ENCODE measurements at places on chromosomes 4 and X.

GRCh38 chrX:66015152-66015831 is 24.6 kb downstream of the VSIG4 start:
- no peak for DNase-seq

DNA sequence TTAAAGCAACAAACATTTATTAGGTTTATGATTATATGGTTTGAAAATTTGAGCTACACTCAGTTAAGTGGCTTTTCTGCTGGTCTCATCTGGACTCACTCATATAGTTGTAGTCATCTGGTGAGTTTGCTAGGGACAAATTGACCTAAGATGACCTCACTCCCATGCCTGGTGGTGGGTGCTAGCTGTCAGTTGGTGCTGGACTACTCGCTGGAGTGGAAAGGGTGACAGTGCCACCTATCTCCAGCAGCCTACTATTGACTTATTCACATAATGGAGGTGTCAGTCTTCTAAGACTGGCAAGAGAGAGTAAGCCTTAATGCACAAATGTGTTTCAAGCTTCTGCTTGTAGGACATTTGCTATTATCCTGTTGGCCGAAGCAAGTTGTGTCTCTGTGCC is 88.2 kb downstream of the TASL start:
- DNase-seq: no peak

GRCh38 chr4:47519239-47519883 is 34.3 kb downstream of the ATP10D start:
- no peak for DNase-seq

- no peak for DNase-seq
Measured at GRCh38 chrX:68978255-68978654, 149.4 kb downstream of the EFNB1 start.

GRCh38 chr4:55547466-55547770 is 709 bp upstream of the CLOCK start:
- no peak for DNase-seq

- no peak for DNase-seq
Measured at GRCh38 chr4:174320494-174321199, 36.9 kb downstream of the CEP44 start.

DNA sequence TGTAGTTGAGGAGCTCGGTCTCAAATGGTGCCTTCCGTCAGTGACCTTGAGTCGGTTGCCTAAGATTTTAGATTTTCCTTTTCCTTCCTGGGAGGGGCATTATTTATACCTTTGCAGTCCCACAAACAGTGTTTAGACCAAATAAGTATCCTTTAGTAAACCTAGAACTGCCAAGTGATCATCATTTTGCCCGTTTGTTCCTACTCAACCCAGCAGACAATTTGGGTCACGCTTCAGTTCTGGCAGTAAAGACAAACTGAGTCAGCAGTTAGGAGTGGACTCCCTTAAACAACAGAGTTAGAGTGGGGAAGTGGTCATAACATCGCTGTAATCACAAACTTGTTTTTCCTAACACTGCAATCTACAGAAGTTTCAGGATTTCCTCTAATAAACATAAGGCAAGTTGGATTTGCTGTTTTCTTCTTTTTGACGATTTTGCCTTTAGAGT is 777 bp upstream of the WDFY3 start:
- DNase-seq: no peak

GRCh38 chr4:149754526-149754925 is 61.1 kb downstream of the IQCM start:
- DNase-seq: no peak

DNA sequence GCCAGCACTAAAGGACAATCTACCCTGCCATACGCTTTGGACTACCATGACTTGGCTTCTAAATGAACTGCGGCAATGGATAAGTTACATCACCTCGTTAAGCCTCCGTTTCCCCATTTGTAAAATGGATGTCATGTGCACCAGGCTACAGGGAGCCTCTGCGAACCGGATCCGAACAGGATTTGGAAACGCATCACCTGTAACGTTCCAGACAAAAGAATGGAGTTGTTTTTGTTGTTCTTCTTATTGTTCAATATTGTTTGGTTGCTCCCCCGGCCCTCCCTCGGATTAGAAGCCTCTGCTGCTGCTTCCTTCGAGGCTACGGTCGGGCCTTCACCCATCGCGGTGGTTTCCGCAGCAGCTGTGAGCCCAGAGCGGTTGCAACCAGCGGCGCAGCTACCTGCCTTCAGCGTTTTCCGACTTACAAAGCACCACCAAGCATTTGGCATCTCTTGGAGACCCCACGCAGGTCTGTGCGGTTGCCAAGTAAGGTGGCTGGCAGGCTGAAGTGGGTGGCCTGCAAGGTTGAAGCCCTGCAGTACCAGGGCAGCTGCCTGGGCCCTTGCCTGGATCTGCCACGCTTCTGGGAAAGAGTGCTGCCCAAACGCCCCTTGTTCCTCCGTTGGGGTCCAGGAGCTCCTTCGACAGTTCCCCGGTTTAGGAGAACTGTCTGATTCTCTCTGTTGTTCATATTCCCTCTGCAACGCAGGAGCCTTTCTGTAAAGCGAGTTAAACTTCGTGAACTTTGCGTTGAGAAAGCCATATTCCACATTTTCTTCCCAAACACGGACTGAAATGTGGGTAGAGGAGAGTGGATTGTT is 7.1 kb downstream of the NKX3-2 start:
- no peak for DNase-seq

- DNase-seq: no peak
Measured at GRCh38 chr4:42398171-42398870, 1.0 kb downstream of the SHISA3 start.

GRCh38 chr4:185853841-185854240 is 41.8 kb upstream of the SORBS2 start:
- no peak for DNase-seq

DNA sequence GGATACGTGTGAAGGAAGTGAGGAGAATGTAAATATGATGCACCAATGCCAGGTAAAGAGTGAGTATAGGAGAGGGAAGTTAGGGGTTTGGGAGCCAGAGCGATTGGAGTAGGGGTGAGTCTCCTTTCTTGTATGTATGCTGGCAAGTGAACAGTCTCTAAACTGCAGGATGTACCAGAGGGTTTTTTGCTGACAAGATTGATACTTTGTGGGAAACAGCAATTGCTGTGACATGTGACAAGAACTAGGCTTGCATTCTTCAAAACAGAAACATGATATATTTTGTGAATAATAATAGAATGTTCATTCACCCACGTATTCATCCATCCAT is 706 bp downstream of the CHIC1 start:
- DNase-seq: no peak

GRCh38 chr4:14091966-14092365 is 464.4 kb upstream of the BOD1L1 start:
- DNase-seq: no peak

DNA sequence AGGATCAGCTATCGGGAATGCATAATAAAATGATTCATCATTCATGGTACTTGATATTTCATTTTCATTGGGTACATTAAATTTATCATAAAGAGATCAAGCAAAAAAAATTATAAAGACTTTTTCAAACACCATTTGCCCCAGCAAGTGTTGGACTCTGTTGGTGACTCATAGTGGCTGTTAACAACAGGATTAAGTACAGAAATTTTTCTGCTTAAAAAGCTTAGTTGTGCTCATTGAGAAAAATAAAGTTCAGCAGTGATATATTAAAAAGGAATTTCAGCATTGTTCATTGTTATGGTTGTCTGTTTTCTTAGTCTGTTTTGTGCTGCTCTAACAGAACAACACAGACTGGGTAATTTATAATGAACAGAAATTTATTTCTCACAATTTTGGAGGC is 86.2 kb upstream of the PCDH10 start:
- no peak for DNase-seq

GRCh38 chr4:188596021-188596420 is 456.8 kb downstream of the TRIML1 start:
- DNase-seq: no peak

- no peak for DNase-seq
Measured at GRCh38 chrX:109347632-109348031, 134.3 kb downstream of the GUCY2F start.

GRCh38 chr4:155442267-155443105 is 65.7 kb upstream of the MAP9 start:
- peak; percentile 1 for DNase-seq

DNA sequence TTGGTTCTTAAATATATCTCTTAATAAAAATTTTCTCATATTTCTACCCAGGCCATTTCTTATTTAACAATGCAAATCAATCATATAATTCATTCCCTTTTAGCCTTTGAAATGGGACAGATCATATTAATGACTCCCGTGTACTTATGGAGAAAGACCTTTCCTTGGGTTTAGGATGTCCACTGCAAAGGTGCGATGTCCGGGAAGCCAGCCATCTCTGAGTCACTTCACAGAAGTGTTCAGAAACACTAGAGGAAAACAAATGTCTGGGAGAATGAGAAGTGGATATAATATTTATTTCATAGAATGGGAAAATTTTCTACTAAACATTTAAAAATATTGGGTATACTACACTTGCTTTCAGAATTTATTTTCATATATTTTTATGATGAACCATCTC is 15.3 kb downstream of the INTU start:
- DNase-seq: no peak

- DNase-seq: no peak
Measured at GRCh38 chr4:113483131-113483530, 278.4 kb downstream of the CAMK2D start.

DNA sequence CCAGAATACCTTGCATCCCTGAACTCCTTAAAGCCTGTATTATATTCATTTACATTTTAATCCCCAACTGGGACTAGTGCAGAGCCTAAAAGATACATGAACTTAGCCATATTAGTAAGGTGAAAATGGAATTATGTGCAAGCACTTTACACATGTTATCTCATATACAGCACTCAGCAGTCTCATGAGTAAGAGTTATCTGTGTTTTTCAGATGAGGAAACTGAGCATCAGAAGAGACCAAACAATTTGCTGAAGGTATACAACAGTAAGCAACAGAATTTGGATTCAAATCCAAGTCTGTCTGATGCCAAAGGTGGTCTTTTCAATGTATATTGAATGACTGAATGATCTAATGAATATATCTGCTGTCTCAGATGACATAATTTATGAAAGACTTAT is 12.3 kb downstream of the ATP7A start:
- no peak for DNase-seq

DNA sequence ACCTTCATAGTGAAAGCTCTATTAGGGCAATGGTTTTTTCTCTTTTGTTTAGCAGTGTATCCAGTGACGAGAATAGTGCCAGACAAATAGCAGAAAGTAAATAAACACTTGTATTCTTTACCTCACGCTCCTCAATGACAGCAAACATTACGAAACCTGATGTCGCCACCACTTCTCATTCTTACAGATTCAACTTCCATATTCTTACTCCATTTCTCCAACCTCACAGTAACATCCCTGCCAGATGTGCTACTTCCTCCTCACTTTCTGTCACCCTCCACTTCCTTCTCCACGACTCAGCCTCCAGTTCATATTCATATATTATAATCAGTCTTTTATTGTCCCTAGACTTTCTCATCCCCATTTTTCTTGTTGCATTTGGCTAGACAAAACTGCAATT is 1956.2 kb upstream of the AGA start:
- DNase-seq: no peak

DNA sequence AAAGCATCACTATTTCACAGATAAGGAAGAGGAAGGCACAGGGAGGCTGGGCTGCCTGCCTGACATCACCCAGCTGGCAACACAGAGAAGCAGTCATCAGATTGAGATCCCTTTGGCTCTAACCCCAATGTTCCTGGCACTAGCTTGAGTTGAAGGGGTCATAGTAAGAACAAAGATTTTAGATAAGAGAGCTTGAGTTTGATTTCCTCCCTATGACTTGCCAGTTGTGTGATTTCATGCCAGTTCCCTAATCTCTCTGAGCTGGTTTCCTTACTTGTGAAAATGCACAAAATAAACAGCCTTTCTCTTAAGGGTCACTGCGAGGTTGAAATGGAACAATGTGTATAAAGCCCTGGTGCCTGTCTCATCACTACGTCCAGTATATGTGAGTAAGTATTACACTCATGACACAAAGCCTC is 475.4 kb upstream of the HS3ST1 start:
- no peak for DNase-seq

GRCh38 chr4:55258152-55258865 is 87.7 kb upstream of the SRD5A3 start:
- DNase-seq: no peak

GRCh38 chr4:153151535-153152455 is 52.4 kb upstream of the TRIM2 start:
- peak; percentile 53 for DNase-seq

- no peak for DNase-seq
Measured at GRCh38 chr4:185862340-185862739, 50.3 kb upstream of the SORBS2 start.

- DNase-seq: no peak
Measured at GRCh38 chr4:140617499-140618248, 48.9 kb upstream of the UCP1 start.

DNA sequence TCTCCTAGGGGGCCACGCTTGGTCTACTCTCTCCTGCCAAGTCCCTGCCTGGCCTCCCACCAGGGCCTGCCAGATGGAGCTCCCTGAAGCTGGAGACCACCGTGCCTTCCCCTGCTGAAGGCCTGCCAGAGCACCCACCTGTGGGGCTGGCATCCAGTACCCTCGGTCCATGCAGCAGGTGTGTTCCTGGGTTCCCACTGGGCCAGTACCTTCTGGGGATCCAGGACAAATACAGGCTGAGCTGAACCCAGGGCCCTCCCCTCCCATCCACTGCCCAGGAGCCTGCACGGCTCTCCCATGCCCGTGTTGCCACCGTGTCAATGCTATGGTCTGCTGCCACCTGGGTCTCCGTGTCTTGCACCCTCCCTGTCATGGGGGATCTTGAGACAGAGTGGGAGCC is 68.8 kb downstream of the ABLIM2 start:
- no peak for DNase-seq

DNA sequence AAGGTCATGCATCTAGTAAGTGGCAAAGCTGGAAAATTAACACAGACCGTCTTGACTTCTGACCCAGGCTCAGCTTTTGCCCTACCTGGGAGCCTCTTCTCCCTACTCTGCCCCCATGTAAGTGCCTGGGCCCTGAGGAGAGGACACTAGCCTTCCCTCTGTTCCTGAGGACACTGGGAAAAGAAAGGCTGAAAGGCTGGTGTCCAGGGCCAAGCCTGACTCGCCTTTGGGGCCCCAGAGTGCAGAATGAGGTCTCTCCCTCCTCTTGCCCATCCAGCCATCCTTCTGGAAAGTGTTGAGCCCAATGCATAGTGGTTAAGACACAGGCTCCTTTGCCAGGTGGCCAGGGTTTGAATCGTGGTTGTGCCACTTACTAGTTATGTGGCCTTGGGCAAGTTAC is 91.5 kb downstream of the PJA1 start:
- no peak for DNase-seq
